ENCODE measurements at places on chromosomes 11 and 22.

GRCh38 chr11:113272927-113273615 is 41.3 kb upstream of the TTC12 start:
- DNase-seq: no peak

GRCh38 chr22:38313384-38313955 is 3.8 kb downstream of the CSNK1E start:
- peak; percentile 84 for DNase-seq

DNA sequence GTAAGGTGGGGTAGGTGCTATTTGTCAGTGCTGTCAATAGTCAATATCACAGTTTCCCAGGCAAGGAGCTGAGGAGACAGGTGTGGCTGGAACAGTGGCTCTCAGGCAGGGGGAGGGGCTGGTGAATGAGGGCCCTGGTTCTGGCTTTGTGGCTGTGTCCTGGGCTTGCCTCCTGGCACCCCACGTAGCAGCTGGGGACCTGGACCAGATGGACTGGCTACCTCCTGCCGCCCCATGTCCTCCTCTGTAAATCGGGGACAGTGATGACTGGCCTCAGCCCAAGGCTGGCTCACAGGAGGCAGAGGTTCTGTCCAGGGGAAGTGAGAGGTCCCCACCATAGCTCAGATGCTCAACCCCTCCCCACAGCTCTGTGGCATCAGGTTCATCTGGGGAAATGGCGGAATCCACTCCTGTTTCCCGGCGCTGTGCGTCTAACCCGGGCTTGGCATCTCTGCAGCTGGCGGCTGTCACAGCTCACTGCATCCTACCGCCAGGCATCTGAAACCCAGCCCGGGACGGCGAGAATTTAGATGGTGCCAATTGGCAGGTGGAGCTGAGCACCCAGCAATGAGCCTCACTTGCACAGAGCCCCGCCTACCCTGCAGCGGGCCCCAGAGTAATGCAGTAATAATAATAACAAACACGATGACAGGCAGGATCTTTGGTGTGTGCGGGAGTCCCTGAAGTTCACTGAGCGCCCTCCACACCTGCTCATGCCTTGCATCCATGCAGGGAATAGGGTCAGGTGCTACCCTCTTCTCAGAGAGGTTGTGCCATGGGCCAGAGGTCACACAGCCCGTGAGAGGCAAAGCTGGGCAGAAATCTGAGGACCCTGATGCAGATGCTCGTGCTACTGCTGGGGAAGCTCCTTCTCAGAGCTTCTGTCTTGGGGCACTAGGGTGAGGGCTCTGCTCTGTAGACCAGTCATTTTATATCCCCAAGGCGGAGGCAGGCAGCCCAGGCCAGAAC is 27.8 kb upstream of the SHISAL1 start:
- DNase-seq: no peak

DNA sequence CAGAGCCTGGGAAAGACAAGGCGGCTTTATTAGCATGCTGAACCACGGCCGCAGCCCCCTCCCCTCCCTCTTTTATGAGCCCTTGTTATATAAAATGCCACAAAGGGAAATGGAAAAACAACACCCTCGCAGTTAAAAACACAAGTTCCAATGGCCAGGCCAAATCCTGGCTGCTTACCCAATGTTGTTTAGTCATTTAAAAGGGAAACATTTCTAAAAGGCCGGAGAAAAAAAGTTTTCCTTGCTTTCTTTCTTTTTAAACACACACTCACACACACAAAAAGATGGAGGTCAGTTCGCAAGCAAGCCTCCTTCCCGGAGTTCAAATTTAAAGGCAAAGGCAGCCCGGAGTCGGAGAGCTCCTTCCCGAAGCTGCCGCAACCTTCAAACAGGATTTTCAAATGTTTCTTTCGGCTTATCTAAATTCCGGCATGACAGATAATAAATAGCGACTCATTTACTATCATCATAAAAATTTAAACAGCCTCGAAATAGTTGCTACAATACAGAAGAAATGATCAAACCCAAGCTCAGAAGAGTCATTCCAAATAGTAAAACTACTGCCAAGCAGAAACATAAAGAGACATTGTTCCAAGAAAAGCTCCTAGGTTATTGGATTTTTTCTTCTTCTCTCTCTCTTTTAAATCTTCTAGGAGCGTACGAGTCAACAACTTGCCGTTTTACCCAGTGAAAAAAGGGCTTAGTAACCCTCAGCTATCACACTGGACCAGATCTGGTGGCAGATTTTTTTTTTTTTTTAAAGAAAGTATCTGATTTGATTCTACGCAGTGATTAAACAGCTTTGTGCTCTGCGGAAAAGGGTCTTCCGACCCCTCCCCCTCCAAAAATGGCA is 3.5 kb downstream of the PHF21B start:
- DNase-seq: no peak

DNA sequence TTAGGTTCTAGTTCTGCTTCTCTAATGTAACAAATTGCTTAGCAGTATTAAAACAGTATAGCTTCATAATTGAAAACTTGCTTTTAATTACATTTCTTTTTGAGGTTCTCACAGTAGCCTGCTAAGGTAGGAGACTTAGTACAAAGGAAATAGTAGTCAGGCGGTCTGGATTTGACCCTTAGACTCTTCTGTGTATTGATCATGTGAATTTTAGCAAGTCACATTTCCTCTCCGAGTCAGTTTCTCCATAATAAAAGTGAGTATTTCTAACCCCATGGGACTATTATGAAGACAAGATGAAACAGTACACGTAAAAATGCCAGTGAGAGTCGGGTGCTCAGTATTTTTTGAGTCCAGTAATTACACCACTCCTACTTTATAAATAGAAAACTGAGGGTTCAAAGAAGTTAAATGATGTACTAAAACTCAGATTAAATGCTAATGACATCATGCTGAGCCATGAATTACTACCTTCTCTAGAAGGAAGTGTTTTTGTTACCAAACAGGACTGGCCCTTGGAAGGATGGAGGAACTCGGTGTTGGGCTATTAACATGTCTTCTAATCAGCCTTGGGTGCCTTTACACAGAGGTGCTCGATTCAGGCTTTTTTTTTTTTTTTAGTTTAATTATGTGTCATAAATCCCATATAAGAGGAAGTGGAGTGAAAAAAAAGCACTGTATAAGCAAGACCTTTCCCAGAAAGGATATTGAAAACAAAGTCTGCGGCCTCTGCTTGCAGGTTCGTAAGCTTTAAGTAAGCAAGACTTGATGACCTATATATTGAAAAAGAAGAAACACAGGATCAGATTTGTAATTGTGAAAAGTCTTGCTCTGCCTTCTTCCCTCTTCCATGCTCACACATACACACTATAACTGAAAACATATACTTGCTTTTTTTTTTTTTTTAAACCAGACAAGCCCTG is 109.0 kb downstream of the EMSY start:
- DNase-seq: no peak

- no peak for DNase-seq
These were observed 198.1 kb upstream of the ARHGAP20 start for GRCh38 chr11:110910384-110910783.

DNA sequence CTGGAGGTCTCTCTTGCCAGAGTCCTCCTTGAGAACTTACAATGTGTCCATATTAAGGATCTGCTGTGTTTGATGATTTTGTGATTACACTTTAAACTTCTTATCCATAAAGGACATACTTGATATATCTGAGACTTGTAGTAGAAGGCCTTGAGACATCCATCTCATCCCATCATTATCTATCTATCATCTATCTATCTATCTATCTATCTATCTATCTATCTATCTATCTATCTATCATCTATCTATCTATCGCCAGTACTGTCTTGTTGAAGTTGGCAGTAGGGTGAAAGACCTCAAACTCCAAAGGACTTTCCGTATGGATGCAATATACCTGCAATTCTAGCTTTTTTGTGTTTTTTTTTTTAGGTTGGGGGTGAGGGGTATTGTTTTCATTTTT is 2.5 kb upstream of the EHF start:
- no peak for DNase-seq

- DNase-seq: peak; percentile 95
These were observed 30.4 kb upstream of the MICAL2 start for GRCh38 chr11:12079726-12080556.

DNA sequence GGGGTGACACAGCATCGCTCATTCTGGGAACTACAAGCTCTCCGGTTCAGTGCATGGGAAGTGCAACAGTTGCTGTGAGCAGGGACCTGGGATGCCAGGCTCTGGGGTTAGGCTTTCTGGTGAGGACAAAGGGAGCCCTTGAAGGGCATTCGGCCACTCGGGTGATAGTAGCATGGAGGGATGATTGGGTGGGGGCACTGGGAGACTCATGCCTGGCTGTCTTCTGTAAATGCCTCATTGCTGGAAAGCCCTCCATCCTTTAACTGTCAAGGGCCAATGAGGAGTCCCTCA is 9.9 kb downstream of the OAF start:
- DNase-seq: no peak

- DNase-seq: peak; percentile 86
These were observed 85.2 kb downstream of the CCDC81 start for GRCh38 chr11:86459682-86460460.
